ENCODE measurements at places on chromosomes 5 and 9.

GRCh38 chr5:83711982-83712601 lies 8.6 kb downstream of the HAPLN1 start:
- DNase-seq = no peak

GRCh38 chr5:76367623-76368371 lies 35.3 kb upstream of the IQGAP2 start:
- no peak for DNase-seq

DNA sequence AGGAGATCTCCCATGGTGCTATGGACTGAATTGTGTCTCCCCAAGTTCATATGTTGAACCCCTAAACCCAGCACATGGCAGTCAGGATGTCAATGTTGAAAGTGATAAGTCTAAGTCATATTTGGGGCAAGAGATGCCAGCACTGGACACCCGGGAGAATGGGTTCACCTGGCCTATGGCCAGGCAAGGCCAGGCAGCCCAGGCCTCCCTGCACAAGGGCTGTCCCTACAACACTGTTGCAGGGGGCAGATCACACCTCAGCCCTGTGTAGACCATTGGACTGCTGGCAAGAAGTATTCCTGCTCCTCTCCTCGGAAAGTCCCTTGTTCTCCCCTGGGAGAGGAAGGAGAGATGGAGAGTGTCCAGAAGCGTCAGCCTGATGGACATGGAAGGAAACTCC lies 240.5 kb downstream of the GADD45G start:
- no peak for DNase-seq

DNA sequence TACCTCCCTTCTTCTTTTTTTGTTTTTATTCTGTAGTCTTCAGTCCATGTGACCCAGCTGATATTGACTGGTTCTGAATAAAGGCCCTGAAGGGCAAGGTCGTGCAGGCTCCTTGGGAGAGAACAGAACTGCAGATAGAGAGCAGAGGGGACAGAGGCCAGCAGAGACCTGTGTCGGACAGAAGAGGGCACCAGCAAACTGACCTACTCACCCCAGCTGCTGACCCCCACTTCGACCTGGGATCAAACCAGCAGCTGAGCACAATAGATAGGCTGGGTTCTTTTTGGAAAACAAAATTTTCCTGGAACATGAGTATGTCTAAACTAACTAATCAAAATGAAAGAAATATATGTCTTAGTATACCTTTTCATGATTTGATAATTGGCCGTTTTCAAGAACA lies 695.1 kb downstream of the NR2F1-AS1 start:
- DNase-seq = no peak

DNA sequence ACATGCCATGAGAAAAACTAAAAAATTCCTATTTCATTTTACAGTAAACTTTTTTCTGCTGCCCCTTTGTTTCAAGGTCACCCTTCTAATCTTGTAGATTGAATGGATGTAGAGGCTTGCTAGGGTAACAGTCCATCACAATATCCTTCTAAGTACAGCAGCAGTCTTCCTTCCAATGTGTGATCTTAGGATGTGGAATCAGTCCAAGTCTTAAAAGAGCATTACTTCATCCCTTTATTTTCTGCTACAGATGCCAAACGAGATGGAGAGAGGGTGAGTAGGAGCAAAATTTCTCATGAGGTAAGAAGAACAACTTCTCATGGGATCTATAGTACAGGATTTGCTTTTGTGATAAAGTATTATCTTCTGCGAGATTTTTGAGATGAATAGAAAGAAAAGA lies 704 bp upstream of the IL33 start:
- no peak for DNase-seq

DNA sequence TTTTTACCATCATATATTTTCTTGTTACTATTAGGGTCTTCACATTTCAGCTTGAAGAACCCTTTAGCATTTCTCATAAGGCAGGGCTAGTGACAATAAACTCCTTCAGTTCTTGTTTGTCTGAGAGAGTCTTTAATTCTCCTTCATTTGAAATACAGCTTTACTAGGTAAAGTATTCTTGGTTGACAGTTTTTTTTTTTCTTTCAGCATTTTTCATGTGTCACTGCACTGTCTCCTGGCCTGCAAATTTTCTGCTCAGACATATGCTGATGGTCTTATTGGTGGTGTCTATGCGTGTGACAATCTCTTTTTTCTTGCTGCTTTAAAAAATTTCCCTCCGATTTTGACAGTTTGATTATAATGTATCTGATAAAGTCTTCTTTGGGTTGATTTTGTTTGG lies 399.9 kb downstream of the SH3GL2 start:
- DNase-seq = no peak

GRCh38 chr9:85292261-85292660 lies 449.5 kb downstream of the AGTPBP1 start:
- no peak for DNase-seq

DNA sequence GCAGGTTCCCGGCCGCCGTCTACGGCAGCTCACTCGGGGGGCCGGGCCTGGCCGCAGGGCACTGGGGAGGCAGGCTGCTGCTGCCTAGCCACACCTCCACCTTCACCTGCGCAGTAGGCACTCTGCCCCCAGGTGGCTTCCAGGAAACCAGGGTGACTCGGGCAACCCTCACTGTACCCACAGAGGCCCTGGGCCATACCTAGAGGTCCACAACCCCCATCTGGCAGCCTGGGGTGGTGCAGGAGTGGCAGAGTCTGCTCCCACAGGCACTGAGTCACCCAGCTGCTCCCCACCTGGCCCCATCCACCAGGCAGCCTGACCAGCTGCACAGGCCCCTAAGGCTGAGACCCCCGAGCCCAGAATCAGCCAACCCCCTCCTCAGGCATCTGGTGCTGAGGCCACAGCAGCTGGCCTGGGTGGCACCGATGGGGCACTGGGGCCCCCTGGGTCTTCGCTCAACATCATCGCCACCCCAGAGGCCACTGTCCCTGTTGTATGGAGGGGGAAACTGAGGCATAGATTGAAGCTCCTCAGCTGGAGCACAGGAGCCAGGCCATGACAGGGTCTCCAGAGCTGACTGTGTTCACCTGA lies 70.2 kb downstream of the KCNT1 start:
- no peak for DNase-seq

DNA sequence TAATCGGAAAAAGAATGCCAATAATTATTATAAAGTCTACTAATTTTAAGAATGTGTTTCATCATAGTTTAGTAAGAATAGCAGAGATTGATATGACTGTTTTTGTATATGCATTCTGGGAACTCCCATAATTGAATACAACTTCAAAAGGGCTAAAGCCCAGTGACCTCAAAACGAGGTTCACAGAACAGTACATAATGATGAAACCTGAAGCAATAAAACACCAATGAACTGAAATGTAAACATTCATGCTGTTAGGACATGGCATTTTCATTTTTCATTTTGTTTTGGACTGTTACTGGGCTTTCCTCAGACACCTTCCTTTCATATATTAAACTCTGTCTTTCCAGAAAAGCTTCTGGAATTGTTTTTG lies 684 bp upstream of the JMY start:
- no peak for DNase-seq

GRCh38 chr5:159605585-159605984 lies 275.3 kb upstream of the IL12B start:
- no peak for DNase-seq

GRCh38 chr5:118441956-118442355 lies 546.4 kb downstream of the DTWD2 start:
- DNase-seq = no peak

DNA sequence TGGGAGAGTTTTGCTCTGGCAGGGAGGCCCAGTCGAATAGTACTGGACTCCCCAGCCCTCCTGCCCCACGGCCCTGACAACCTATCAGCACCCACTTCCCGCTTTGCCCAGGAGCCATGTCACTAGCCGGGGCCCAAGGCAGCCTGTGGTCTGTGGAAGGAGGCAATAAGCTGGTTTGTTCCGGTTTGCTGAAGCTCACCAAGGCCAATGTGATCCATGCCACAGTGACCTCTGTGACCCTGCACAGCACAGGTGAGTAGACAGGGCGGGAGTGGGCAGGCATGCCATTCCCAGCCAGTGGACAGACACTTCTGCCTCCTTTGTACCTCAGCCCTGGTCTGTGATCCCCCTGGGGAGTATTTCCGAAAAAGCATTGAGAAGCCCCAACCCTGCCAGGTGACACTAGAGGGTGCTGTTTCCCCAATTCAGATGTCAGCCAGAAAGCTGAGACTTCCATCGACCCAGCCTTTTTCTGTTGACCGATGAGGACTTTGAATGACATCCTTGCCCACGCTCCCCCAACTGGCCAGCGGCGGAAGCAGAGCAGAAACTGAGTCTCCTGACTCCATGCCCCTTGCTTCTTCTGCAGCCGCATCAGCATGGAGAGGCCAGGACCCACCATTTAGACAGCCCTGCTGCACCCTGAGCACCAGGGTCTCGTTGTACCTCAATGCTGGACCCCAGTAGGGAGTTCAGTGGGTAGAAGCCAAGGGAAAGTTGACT lies 9.6 kb downstream of the PCYOX1L start:
- no peak for DNase-seq

All from AG04450 (cell line).